Fibroblast of skin of back (primary cell): ENCODE measurements at places on chromosomes 13 and 19.

GRCh38 chr19:56341948-56342347 is 27.3 kb upstream of the ZSCAN5A start:
- no peak for DNase-seq

DNA sequence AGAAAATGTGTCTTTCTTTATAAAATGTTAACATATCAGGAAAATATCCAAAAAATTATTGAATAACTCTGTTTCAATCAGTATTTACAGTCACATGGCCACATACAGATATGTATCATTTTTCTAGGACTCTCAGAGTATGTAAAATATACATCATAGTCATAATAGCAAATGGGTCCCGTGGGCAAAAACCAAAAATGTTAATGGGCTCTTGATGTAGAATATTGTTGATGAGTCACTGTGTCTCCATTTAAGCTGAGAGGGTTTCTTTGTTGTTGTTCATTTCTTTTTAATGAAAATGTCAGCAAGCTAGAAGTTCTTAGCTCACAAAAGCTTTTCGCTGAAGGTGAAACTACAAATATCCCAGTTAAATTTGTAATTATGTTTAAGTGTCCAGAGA is 1713.1 kb upstream of the PCDH20 start:
- peak; percentile 54 for DNase-seq

DNA sequence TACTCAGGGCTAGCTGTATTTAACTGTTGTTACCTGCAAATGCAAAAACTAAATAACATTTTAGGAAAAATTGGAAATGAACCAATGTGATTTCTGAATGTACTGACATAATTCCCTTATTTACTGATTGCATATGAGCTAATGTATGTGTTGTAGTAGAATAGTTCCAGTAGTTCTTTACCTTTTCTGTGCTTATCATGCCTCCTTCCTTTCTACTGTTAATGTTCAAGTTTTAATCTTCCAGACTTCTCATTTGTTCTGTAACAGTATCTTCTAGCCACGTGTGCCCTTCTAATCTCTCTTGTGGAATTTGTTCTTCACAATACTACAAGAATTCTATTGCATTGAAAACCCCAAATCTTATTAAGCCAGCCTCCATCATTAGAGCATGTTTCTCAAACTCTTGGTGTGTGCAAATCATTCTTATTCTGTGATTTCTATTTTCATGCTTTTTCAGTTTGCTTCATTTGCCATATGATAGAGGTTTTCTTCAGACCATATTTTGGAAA is 17.7 kb downstream of the LSM14A start:
- DNase-seq, result no peak

- DNase-seq, result no peak
Measured at GRCh38 chr19:48750351-48750750, 2.1 kb downstream of the FUT1 start.

GRCh38 chr19:55188625-55189024 is 8.5 kb upstream of the SYT5 start:
- no peak for DNase-seq

DNA sequence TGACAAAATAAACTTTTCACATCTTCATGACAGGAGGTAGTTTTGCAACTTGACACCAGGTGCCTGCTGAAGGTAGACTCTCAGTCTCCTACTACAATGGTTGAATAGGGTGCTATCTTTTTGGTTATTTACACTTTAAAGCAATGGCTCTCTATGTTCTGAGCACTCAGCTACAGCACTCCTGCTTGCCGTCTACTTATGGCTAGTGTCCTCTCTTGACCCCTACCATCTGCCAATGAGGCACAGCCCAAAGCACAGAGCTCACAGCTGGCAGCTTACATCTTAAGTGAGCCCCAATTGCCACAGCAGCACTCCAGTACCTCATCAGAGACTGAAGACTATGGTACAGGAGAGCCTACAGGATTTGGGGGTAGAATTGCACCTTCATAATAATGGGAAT is 11.4 kb downstream of the ZNF708 start:
- no peak for DNase-seq

DNA sequence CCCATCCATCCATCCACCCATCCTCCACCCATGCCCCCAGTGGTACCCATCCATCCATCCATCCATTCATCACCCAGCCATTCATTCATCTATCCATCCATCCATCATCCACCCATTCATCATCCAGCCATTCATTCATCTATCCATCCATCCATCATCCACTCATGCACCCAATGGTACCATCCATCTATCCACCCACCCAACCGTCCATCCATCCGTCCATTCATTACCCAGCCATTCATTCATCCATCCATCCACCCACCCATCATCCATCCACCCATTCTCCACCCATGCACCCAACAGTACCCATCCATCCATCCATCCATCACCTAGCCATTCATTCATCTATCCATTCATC is 5.3 kb downstream of the PLPPR3 start:
- no peak for DNase-seq
